ENCODE measurements at places on chromosomes 5 and 9.

- DNase-seq = no peak
These were observed 22.8 kb upstream of the TRMT10B start for GRCh38 chr9:37730839-37731238.

DNA sequence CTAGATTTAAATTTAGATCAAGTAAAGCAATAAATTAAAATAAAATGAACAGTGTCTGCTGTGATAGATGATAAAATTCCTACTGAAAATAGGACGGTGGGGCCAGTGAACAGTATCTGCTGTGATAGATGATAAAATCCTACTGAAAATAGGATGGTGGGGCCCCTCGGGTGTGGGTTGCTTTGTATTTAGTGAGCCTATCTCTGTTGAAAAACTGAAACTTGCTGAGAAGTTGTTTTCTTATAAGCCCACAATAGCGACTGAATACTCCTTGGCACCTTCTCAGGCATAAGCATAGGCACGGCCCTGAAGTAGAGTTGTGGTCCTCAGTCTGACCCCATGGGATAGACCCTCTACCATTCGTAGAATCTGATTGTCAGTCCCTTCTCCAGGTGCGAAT is 5.7 kb downstream of the SDHA start:
- DNase-seq = no peak

GRCh38 chr5:162931501-162931900 is 505.9 kb upstream of the CCNG1 start:
- DNase-seq = no peak

DNA sequence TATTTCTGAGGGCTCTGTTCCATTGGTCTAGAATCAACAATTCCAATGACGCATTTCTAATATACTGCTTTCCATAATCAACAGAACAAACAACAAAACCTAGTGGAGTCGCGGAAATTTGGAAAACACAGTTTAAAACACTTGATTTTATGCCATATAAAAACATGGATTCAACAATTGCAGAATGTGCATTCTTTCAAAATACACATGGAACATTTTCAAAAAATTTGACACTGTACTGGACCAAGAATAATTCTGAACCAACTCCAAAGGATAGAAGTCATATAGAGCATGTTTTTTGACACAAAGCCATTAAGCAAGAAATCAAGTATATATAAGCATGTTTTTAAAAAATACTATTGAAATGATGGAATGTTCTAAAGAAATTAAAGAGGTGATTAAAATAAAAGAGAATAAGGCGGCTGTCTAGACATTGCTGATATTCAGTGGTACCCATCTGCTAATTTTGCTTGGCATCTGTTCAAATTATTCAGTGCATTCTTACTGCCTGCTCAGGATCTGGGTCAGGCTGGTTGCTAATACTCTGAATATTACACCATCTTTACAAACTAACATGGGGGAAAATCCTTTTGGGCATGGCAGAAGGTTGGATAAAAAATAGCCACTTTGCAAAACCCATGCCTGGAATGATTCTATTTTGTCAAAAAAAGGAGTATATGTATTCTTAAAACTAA is 221.3 kb downstream of the NPR3 start:
- DNase-seq = no peak
